T-helper 22 cell (primary cell): ENCODE measurements at places on chromosomes 3 and 15.

DNA sequence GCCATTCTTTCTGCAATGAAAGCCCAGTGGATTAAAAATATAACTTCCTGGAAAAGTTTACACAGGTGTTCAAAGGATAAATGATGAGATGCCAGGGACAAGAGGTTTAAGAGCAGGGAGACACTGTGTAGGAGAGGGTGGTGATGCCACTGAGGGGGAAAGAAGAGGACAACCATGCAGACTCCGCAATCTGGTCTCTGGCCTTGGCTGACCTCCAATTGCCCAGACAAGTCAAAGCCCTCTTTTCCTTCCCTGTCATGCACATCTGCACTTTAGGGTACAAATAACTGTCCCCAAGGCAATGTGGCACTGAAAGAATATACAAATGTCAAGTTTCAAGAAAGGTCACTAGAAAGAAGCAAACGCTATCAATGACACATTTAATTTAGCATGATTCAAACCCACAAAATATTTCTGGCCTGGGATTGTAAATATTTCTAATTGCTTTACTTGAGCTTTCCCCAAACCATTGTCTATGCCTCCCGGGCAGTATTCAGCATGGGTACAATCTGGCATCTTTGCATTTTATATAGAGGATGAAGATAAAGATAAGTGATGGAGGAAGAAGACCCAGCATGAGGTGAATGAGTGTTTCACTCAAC, 319.4 kb downstream of the PLCL2 start:
- DNase-seq = no peak

DNA sequence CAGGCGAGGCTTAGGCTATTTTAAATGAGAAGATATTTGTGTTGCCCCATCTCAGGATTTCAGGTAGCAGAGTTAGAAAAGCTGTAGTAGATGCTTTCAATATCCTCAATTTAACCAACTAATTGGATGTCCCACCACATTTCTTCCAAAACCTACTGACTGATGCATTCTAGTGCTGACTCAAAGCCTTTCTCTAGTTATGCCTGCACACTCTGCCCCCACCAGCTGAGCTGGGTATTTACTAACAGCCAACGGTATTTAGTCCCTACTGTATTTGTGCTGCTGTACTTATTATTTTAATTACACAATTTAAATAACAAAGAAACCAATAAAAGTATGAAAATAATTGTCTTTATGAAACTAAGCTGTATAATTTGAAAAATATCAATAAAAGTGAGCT, 139.5 kb downstream of the OSBPL10 start:
- no peak for DNase-seq

DNA sequence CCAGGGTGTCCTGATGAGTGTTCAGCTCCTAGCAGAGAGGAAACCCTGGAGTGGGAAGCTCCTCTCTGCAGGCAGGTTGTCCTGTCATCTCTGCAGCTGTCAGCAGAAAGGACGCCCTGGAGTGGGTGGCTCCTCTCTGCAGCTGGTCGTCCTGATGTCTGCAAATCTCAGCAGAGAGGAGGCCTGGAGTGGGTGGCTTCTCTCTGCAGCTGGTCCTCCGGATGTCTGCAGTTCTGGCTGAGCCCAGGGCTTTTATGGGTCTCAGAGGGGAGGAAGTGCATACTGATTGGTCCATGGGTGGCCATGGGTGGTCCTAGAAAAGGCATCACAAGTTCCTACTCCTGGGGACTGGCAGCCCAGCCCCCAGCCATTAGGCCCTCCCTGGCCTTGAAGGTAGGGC, 102.6 kb upstream of the BNIP2 start:
- no peak for DNase-seq

DNA sequence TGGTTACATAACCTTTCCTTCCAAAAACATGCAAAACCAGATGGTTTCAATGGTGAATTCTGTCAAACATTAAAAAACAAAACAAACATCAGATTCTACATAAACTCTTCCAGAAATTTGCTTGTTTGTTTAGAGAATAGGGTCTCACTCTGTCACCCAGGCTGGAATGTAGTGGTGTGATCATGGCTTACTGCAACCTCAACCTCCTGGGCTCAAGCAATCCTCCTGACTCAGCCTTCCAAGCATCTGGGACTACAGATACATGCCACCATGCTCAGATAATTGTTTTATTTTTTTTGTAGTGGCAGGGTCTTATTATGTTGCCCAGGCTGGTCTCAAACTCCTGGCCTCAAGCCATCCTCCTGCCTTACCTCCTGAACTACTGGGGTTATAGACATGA, 36.1 kb downstream of the FBXL2 start:
- no peak for DNase-seq

- DNase-seq = no peak
Observed at GRCh38 chr15:86444527-86444926, 364.9 kb downstream of the AGBL1 start.

- DNase-seq = no peak
Observed at GRCh38 chr3:7739754-7740153, 761.9 kb upstream of the LMCD1 start.

- DNase-seq = no peak
Observed at GRCh38 chr3:31981206-31982181, at the start of the genes OSBPL10 and ZNF860. OSBPL10 (minus strand) TSS chr3:31981262; CDS start chr3:31981179, 83 bp downstream. ZNF860 (plus strand) TSS chr3:31981750; CDS start chr3:31989080, 7,330 bp downstream.

- DNase-seq = peak; percentile 32
Observed at GRCh38 chr3:16300881-16301359, 35.9 kb downstream of the OXNAD1 start.

- DNase-seq = no peak
Observed at GRCh38 chr3:126264952-126265351, 84.6 kb upstream of the ALDH1L1 start.

DNA sequence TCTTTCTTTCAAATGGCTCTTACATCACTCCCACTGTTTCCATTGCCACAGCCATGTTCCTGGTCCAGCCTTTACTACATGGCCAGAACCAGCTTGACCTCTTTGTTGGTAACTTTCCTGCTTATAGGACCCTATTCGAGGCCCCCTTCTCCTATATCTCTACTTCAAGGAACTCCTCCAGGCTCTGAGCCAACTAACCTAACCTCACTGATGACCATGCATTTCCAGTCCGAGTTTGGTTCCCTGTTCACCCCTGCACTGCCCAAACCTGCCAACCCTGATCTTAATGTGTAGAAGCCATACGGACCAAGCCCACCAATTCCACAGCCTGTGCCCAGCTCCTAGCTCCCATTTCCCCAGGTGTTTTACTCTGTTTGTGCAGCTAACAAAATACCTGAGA, 38.4 kb upstream of the TIPARP start:
- no peak for DNase-seq

DNA sequence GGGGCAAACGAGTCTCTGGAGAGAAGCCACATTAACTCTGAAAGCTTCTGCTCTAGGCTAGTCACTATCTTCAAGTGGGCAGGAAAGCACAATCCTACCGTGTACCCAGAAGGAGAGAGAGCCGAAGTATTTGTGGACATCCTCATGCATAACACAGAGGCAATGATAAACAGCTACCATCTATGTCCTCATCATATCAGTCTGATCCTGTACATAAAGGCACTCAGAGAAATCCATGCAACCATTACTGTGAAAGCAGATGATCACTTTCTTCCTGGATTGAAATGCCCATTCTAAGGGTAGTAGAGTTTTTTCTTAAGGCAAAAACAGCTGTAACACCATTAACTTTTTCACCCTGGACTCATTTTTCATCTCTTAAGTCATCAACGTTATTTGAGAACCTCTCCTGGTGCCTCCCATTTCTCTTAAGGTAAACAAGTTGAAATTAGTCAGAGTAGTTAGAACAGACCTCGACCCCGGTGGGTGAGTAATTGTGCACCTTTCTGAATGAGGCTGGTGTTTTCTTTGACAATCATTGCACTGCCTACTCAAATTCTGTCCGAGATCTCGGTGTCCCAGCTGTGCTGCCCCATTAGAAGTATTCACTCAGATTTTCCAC, 327.4 kb downstream of the SHQ1 start:
- no peak for DNase-seq

GRCh38 chr3:45687828-45688193, 1.4 kb upstream of the SACM1L start:
- no peak for DNase-seq

DNA sequence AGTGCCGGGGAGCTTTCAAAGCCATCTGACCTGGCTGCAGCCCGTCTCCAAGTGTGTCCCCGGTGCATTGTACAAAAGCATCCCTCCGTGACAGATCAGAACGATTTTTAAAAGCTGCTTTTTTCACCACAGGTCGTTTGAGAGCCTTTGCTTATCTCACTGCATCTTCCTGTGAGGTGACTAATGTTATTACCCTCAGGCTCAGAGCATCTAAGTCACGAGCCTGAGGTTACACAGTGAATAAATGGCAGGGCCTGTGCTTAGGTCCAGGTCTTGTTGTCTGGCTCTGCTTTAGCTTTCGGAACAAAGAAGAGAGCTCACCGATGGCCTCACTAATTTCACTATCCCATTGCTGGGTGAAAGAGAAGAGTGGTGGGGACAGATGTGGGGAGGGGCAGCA, 83.3 kb downstream of the SEC22A start:
- no peak for DNase-seq

DNA sequence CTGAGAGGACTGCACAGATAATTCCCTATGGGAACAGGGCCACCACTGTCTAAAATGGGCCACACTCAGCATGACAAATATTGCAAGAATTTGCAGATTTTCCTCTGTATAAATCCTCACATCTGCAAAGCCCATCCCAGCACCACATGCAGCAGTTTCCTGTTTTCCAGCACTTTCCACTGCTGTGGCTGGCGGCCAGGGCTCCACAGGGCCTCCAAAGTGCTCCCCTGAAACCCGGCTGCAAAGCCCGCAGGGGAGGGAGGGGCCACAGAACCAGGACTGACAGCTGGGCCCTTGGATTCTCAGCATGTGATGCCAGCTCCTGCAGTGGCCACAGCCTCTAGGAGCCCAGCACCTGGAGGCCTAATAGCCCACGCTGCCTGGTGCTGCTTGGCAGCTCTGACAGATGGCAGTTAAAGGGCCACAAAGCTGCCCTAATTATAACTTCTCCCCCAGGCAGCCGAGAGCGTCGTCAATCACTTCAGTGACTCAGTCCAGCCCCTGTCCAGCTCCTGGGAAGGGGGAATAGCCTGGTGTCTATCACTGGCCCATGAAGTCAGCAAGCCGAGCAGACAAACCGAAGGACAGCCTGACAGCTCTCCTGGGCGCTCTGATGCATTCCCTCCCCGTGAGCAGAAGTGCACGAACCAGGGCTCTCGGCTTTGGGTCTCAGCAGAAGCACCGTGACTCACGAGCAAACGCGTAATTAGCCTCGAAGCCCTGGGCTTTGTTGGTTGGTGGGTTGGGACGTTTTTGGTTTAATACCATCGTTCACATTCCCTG, 4.7 kb downstream of the LRRC15 start:
- DNase-seq = no peak

- no peak for DNase-seq
Observed at GRCh38 chr3:155859859-155860258, 5.6 kb upstream of the SLC33A1 start.

GRCh38 chr15:38768970-38769369, 204.4 kb upstream of the RASGRP1 start:
- no peak for DNase-seq

DNA sequence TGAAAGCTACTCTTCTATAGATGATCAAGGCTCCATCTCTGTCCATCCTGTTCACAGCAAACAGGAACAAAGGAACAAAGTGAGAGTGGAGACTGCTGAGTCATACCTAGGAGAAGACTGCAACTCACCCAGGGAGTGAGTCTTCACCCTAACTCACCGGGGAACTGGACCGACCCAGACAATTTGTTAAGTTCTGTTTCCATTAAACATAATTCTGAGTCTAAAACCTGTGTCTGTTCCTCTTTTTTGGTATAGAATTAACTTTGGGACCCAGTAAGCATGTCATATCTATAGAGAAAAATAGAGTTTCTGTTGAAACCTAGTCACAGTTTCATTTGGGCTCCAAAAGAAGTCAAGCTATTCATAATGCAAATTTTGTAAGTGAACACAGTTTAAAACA, 21.6 kb downstream of the CCDC80 start:
- DNase-seq = no peak

DNA sequence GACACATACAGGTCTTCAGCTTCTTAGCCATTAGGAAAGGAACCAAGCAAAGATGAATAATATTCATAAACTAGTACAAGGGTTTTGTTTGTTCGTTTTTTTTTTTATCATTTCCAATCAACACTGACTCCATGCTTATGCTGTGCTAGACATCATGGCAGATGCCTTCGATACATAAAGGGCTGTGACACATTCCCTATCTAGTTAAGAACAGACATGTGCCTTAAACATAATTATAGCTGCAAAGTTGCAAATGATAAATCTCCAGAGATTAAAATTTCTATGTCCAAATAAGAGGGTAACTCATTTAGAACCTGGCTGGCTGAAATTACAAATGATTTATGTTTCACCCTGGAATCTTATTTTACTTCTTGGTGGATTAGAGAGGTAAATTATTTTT, 386.4 kb downstream of the LSAMP start:
- DNase-seq = no peak

DNA sequence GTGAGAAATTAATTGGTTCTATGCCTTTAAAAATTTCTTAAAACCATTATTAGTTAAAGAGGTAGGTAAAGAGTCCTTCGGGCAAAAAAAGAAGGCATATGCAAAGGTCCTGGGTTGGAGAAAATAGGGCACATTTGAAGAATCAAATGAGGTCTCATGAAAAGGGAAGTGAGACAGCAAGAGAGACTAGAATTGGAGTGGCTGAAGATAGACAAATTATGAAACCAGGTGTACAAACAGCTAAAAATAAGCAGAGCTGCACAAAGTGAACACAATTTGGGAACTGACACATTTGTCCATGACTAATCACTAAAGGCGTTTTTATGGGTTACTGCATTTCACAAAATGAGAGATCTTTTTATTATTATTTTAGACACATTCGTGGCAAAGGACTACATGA, 581.2 kb downstream of the PYDC2 start:
- no peak for DNase-seq

DNA sequence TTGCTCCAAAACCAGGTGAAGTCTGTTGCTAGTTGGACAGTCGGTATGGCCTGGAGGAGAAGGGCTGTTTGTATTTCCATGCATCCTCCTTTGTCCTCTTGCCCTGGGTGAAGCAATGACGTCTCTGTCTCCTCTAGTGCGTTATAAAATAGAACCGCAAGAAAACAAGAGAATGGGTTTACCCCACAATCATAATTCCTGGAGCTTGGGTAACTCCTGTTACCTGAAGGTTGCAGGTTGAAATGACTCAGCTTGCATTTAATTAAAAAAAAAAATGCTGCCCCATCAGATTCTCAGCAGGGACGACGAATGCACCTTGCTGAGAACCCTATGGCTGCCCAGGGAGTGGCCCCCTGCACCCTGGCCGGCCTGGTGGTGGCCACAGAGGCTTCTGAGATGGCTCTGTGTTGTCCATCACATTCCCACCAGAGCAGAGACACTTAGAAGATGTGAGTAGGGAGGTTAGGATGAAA, 228.2 kb upstream of the BHLHE40 start:
- DNase-seq = peak; percentile 7

- DNase-seq = no peak
Observed at GRCh38 chr3:69330891-69331400, 54.9 kb downstream of the FRMD4B start.

DNA sequence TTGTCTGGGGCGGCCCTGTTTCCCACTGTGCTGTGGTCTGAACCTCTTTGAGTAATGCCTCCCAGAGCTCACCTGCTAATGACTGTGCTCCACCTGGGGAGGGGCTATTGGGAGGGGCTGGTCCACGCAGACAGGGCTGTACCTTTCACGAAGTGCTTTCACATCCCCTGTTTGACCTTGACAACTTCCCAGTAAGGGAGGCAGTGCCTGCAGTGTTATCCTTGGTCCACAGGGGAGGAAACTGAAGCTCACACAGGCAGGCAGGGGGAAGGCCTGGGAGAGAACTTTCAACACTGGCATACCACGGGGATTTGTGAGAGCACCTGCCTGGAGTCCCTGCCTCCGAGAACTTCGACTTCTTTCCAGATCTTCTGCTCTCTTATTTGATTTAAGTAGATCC, 91.2 kb downstream of the CACNA1D start:
- no peak for DNase-seq

- DNase-seq = no peak
Observed at GRCh38 chr3:142235690-142236089, 10.3 kb upstream of the GK5 start.
